ENCODE measurements at places on chromosomes 2 and 18.

GRCh38 chr2:178845566-178846457 is 38.6 kb upstream of the TTN start:
- no peak for DNase-seq

DNA sequence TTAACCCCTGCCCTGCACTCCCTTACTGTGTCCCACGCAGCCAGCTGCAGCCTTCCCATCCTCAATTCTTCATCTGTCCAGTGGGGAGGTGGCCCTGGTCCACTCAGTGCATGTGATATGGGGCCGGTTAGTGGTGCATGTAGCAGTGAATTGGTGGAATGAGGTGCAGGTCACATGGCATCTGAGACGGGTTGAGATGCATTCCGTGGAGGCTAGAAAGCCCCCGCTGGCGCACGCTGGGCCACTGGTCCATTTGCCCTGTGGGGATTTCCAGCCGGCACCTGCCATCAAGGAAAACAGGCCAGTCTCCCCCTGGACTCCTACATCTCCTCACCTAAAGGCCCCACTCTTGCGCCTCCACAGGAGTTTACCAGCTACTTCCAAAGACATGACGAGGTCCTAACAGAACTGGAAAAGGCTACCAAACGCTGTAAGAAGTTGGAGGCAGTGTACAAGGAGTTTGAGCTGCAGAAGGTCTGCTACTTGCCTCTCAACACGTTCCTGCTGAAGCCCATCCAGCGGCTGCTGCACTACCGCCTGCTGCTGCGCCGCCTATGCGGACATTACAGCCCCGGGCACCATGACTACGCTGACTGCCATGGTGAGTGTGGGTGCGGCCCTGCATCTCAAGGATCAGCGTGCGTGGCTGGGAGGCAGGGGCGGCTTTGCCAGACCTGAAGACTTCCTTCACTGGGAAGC is 40.5 kb downstream of the STK25 start:
- peak; percentile 58 for DNase-seq

DNA sequence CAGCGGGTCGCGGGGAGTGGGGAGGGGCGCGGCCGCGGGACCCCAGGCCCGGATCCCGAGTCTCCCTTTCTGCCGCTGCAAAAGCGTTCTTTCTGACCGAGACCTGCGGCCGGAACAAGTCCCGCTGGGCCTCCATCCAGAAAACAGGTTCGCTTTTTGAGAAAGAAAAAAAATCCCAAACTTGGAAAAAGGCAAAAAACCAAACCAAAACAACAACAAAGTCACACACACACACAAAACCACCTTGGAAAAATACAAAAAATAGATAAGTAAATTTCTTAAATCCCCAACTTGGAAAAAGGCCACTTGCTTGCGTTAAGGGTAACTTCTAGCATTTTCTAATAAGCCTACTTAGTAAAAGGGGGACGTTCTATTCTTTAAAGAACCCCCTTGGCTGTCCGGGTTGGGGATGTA is 250 bp upstream of the CHST10 start:
- DNase-seq, result no peak

GRCh38 chr2:174551697-174552096 is 45.9 kb downstream of the WIPF1 start:
- DNase-seq, result no peak

GRCh38 chr18:31250902-31251301 is 67.1 kb upstream of the DSG1 start:
- DNase-seq, result no peak

GRCh38 chr18:43108882-43109281 is 6.6 kb downstream of the RIT2 start:
- no peak for DNase-seq

- DNase-seq, result no peak
Measured at GRCh38 chr18:51188024-51188701, 9.3 kb downstream of the MEX3C start.

GRCh38 chr2:189641590-189641989 is 19.7 kb upstream of the ASNSD1 start:
- DNase-seq, result no peak

DNA sequence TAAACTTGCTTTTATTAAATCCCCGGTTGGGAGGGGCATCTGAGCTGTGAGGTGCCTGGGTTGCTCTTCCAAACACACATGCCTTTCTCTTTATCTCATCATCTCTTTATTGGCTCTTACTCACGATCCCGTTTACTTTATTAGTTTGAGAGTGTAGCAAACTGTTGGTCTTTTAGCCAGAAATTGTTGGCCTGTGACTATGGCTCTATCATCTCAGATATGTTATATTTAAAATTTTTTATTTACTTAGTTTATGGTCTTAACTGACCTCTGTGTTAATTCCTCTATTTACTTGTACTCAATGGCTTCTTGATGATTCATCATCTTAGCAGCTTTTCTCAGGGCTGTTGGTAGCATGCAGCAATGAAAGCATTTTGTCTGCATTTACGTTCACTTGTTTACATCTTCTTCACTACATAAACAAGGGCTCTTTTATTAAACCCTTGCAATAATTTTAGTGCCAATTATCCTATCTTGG is 408.4 kb downstream of the HRH4 start:
- DNase-seq, result no peak

DNA sequence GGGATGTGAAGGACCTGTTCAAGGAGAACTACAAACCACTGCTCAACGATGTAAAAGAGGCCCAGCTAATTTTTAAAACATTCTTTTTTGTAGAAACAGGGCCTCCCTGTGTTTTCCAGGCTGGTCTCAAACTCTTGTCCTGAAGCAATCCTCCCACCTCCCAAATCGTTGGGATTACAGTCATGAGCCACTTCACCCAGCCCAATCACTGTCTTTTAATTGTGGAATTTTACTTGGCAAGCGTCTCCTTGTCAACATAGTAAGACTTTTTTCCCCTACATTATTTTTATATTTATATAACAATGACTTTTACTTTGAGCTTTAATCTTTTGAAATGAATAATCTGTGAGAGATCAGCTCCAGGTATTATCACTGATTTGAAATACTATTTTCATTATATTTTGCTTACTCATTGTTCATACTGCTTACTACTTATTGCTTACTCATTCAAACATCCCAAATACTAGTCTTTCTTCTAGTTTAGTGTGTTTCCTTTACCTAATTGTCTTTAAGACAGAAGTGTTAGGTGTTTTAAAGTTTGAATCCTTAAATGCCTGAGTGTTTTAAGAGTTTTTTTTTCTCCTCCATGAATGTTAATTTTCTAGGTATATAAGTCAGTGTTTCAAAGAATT is 48.9 kb downstream of the PTPN4 start:
- DNase-seq, result no peak

DNA sequence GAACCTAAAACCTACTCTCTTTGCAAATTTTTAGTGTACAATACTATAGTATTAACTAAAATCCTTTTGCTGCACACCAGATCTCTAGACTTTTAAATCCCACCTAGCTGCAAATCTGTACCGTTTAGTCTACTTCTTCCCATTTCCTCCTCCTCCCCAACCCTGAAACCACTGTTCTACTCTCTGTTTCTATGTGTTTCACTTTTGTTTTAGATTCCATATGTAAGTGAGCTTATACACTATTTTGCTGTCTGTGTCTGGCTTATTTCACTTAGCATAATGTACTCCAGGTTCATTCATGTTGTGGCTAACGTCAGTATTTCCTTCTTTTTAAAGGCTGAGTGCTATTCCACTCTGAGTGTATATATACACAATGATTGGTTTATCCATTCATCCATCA is 18.4 kb upstream of the DSC2 start:
- DNase-seq, result no peak

- DNase-seq, result no peak
Measured at GRCh38 chr2:215876139-215876936, 137.0 kb downstream of the MREG start.

DNA sequence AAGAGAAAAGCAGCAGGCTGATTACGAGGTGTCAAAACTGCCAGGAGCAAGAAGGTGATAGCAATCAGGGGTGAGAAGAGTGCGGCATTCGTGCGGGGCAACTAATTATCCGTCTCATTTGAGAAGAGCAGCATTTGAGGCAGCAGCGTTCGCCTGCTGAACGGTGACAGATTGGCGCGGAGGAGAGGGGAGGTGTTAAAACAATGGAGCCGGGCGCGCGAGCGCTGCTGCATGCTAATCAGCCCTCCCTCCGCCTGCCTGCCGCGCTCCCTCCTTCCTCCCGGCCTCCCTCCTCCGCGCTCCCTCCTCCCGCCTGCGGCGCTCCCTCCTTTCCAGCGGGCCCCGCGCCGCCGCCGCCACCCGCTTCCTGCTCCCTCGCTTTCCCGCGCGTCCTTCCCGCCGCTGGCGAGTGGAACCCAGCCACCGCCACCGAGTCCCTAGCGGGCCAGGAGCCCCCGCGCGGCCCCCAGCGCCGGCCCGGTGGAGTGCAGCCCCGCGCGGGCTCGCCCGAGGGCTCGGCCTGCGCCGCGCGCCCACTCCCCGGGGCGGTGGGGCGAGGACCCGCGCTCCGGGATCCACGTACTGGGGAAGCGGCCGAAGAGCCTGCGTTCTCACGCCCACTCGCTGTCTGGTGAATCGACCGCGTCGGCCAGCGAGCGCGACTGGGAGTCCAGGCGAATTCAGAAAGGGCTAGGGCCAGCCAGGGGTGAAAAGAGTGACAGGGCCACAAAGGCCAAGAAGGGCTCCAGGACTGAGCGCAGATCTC is 69.5 kb upstream of the PSMD14 start:
- DNase-seq, result peak; percentile 90

- no peak for DNase-seq
Measured at GRCh38 chr2:131509615-131510014, 17.4 kb upstream of the MZT2A start.

GRCh38 chr2:45269149-45269793 is 260.0 kb upstream of the SIX2 start:
- DNase-seq, result peak; percentile 31

DNA sequence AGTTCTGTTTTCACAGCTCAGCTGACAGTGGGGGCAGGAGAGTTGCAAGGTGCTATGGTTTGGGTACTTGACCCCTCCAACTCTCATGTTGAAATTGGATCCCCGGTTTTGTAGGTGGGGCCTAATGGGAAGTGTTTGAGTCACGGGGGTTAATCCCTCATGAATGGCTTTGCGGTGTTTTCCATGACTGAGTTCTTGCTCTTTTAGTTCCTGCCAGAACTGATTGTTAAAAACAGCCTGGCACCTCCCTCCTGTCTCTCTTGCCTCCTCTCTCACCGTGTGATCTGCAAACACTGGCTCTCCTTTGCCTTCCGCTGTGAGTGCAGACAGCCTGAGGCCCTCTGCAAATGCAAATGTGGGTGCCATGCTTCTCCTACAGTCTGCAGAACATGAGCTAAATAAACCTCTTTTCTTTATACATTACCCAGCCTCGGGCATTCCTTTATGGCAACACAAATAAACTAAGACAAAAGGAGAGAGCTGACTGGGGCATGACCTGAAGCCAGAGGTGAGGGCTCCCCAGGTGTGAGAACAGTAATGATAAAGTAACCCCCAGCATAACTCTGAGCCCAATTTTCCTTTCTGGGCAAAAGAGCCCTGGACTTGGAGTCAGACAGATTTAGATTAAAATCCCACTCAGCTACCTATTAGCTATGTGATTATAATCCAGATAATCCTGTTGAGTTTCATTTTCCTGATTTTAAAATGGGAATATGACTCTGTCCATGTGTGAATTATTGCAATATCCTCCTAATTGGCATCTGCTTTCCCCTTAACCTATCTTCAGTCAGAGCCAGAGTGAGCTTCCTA is 64.9 kb upstream of the CAPN13 start:
- DNase-seq, result peak; percentile 81

GRCh38 chr18:26386441-26386840 is 160.2 kb downstream of the TAF4B start:
- no peak for DNase-seq

GRCh38 chr2:233051241-233052149 is 8.6 kb upstream of the INPP5D start:
- peak; percentile 93 for DNase-seq

- no peak for DNase-seq
Measured at GRCh38 chr2:150903055-150903454, 358.6 kb downstream of the RBM43 start.

DNA sequence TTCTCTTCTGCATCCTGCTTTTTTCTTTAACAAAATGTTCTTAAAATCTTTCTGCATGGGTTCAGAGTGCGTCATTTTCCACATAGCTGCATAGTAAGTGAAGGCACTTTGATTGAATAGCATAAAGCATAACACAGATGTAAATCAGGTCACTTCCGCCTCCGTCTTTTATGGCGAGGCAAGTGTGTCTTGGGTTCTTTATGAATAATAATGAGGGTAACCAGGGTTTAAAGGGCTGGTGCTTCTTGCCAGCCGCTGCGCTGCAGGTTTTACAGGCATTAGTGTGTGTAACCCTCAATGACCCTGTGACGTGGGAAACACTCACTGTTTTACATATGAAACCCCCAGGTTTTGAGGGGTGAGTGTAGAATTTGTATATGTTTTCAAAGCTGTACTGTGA is 164.2 kb downstream of the MYT1L start:
- DNase-seq, result no peak

- no peak for DNase-seq
Measured at GRCh38 chr18:4102901-4103300, 352.2 kb downstream of the DLGAP1 start.

GRCh38 chr2:43051338-43051737 is 175.1 kb downstream of the ZFP36L2 start:
- DNase-seq, result peak; percentile 38

DNA sequence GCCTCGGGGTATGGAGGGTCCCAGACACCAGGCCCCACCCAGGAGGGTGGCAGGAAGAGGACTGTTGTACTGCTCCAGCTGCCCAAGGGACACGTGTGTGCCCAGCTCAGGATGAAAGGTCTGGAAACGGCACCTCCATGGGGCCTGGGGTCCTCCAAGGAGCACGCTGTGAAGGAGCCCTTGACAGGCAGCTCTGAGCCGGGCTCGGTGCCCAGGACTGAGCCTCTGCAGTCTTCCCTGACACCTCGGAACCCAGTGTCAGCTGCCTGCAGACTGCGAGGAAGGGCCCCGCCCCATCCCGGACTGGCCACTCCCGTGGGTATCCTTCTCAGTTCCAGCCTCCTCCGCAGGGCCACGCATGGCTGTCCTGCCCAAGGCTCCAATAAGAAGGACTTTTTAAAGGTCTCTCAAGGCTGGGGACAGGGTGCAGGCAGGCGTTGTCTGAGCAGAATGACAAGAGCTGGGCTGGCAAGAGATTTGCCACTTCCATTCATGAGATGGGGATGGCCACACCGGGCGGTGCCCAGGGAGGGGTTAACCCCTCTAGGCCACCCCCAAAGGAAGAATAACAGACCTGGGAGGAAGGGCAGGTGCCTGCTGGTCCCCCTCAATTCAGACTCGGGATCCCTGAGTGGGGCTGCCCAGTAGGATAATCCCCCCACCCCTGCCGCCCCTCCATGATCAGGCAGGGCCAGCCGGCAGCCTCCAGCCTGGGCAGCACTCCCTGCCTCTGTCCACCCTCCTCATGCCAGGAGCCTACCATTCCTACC is 8.9 kb downstream of the ECEL1 start:
- no peak for DNase-seq

- DNase-seq, result no peak
Measured at GRCh38 chr2:141848191-141848590, 282.6 kb downstream of the LRP1B start.

GRCh38 chr2:24875272-24875671 is 44.8 kb downstream of the ADCY3 start:
- DNase-seq, result no peak

GRCh38 chr2:177193240-177193639 is 19.4 kb upstream of the HNRNPA3 start:
- no peak for DNase-seq

- DNase-seq, result no peak
Measured at GRCh38 chr2:52473526-52473925, 1294.1 kb upstream of the CHAC2 start.

- DNase-seq, result no peak
Measured at GRCh38 chr18:31070206-31070605, 27.7 kb upstream of the DSC3 start.
